ENCODE measurements at places on chromosomes 16 and 17.
A peak's percentile ranks its signal among the peaks of the same experiment; 100 is the strongest.

- no peak for DNase-seq
Measured at GRCh38 chr16:31397096-31397660, 4.0 kb downstream of the ITGAD start.

DNA sequence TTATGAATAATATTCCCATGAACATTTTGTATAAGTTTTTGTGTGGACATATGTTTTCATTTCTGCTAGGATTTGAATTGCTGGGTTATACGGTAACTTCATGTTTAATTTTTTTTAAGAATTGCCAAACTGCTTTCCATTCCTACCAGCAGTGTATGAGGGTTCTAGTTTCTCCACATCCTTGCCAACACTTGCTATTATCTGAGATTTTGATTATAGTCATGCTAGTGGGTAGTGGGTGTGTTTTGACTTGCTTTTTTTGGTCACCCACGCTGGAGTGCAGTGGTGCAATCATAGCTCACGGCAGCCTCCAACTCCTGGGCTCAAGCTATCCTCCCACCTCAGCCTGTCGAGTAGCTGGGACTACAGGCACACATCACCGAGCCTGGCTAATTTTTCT lies 3.0 kb upstream of the EEF2K start:
- no peak for DNase-seq

DNA sequence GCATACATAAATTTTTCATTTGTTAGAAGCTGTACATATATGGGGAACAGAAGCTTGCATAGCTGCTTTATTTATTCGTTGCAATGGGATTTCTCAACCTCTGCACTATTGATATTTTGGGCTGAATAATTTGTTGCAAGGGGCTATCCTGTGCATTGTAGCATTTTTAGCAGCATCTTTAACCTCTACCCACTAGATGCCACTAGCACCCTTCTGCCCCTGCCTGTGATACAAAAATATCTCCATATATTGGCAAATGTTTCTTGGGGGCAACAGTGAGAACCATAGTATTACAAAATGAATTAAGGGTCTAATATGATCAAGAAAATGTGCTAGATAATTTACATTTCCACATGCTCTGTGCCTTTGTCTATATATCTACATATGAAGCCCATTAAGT lies 1401.0 kb downstream of the CDH11 start:
- no peak for DNase-seq

- no peak for DNase-seq
Measured at GRCh38 chr17:64130559-64131001, 636 bp upstream of the ERN1 start.

DNA sequence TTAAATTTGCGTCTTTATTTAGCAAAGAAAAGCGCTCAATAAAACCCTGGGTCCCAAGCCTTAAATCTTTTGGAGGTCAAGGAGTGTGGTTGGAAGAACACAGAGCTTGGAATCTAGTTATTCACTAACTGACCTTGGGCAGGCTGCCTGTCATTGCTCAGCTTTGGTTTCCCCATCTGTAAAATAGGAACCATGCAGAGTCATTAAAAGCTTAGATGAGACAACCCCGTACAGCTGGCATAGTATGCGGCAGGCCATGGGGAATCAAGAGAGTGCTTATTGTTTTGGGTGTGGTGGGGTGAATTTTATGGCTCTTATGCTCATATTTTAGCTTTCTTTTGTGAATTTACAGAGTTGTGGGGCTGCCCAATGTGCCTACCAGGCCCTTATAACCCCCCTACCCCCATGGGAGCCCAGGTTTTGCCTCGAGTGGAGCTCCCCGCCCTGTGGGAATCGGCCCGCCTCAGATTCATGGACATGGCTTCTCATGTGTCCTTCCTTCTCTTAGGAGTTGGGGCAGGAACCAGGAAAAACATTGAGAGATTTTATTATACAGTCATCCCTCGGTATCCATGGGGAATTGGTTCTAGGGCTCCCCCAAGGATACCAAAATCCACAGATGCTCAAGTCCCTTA lies 113.5 kb downstream of the CLEC16A start:
- DNase-seq: no peak

- no peak for DNase-seq
Measured at GRCh38 chr16:66150698-66151482, 215.6 kb upstream of the CDH5 start.

DNA sequence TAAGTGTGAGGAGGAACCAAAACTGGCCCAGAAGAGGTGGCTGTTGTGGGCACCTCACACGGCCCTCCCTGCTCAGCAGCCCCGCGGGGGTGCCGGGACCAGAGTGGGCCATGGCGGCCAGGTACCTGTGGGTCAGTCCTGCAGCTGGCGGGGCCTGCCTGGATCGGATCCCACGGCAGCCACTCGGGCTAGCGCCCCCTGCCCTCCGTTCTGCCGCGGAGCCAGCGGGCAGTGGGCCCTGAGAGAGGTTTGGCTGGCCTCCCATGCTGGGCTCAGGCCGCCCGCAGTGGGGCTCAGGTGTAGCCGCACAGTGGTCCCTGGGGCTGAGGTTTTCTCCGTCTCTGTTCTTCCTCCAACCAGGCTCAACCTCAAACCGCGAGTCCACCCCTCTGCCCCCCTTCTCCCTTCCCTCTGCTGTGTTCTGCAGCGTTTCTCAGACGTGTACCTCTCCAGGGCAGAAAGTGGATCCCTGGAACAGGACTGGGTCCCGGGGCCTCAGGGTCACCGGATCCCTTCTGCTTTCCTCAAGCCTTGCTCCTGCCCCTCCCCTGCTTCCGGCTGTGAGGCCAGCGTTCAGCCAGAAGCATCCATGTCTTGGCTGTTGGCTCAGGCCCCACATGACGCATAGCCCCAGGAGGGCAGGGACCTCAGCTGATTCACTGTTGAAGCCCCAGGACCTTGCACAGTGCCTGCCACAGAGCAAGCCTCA lies 28.6 kb upstream of the ITGA3 start:
- DNase-seq: no peak

GRCh38 chr17:34769049-34769448 lies 189.7 kb downstream of the TMEM132E start:
- DNase-seq: no peak

DNA sequence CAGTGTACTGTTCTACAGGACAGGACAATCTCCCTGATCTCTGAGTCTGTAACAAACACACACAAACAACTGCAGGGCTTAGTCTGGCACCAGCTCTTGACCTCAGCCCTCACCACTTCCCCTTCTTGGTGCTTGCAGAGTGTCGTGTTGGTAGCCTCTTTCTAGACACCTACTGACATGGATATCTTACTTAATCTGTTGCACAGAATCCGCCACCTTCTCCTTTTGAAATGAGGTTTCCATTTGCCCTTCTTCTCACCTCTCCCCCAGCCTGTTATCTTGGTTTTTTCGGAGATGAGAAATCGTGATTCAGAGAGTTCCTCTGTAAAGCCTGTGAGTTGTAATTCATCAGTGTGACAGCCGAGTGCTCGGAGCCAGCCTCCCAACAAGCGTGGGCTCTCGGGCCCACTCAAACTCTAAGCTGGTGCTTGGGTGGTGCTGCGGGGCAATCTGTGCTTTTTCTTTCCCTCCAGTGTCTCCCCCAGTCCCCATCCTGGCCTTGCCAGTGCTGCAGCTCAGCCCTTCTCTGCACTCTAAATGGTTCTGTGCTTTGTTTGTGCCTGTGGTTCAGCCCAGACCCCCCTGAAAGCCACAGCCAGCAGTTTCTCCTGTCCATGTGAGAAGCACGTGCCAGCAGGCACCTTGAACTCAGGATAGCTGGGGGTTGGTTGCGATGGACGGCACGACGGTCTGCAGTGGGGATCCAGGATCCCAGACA lies 28.1 kb downstream of the KIAA0513 start:
- DNase-seq: peak; percentile 44

DNA sequence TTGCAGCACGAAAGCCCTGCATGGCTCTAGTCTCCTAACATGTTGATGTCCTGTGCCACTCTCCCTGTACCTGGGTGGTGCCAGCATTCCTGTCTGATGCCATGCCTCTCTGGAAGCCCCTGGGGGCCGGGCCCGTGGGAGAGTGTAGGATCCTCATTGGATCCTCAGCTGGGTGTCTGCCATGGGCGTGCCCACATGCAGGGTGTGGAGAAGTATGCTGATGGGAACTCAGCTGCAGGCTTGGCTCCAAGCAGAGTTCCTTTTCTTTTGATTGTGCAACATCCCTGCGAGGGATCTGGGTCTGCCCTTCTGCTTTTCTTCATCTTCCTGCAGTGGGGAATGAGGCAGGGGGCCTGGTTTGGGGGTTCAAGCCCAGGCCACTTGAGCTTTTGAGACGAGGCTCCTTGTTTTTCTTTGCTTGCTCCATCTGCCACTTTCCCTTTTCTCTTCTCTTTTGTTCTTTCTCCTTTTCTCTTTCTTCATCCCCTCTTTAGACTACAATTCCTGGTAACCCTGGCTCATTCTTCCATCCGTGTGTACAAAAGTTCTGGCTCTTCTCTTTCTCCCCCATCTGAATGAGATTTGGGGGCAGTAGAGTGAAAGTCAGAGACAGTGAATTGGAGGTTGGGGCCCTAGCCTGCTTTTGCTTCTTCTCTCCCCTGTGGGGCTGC lies 32.9 kb downstream of the KSR1 start:
- DNase-seq: no peak

DNA sequence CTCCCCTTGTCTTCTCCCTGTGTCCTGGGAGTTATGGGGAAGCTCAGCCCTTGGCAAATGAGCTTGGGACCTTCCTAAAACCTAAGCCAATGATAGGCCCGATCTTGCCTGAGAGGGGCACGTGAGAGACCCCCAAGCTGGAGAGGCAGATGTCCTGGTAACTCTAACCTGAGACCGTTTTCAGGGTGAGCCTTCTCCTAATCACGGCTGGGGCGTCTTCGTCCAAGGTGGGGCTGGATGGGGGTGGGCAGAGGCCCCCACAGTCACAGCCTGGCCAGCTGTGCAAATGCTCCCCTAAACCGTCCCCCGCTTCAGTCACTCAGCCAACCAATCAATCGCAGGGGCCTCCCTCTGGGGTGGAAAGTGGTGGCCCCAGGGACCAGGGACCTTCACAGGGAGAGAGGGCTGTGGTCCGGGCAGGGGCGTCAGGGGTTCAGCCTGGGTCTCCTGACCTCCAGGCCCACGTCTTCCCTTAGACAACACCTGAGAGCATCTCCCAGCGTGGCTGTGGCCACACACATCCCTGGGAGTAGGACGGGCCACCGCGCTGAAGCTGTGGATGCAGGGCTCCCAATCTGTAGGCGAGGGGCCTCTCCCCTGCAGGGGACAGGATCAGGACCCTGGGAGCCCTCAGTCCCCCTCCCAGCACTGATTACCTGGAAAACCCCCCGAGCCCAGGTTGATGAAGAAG lies 30.6 kb downstream of the ACTG1 start:
- DNase-seq: no peak

- no peak for DNase-seq
Measured at GRCh38 chr17:5135726-5136579, 20.1 kb downstream of the USP6 start.

DNA sequence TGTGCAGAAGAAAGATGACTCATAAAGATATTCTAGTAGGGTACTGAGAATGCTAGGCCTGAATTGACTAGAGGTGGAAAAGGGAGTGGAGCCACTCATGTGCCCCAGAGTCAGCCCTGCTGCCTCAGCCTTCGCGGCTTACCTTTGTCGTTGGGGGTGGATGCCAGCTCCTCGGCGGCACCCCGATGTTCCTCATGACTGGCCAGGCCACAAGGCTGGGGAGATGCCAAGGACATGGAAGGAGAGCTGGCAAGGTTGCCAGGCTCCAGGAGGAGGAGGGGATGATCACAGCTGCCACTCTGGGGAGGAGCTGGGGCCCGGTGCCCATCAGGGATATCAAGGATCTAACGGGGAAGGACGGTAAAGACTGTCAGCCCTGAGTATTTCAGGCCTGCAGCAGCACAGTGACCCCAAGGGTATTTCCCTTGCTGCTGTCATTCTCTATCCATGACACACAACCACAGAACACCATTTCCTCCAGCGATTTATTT lies 9.7 kb upstream of the SLC35B1 start:
- DNase-seq: no peak

DNA sequence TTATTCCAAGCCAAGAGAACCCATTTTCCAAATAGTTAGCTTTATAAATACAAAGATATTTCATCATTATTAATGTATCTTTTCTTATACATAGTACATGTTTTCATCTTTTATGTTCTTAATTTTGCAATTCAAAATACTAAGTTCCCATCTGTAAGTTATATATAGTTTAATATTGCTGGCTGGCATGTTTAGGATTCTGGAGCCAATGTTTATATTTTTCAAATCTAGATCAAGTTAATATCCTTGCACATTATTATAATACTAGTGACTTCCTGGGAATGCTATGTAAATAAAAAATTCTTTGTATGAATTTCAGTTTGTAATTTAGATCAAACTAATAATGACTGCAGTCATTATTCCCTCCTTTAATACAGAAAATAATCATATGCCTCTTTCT lies 189.7 kb downstream of the CNTNAP4 start:
- DNase-seq: no peak

Data from stimulated activated CD8-positive, alpha-beta memory T cell treated with anti-CD3 and anti-CD28 coated beads, Interleukin-15, amount 100 ng/mL, for 1 hour (primary cell).